ENCODE measurements at places on chromosomes 11 and 22.

DNA sequence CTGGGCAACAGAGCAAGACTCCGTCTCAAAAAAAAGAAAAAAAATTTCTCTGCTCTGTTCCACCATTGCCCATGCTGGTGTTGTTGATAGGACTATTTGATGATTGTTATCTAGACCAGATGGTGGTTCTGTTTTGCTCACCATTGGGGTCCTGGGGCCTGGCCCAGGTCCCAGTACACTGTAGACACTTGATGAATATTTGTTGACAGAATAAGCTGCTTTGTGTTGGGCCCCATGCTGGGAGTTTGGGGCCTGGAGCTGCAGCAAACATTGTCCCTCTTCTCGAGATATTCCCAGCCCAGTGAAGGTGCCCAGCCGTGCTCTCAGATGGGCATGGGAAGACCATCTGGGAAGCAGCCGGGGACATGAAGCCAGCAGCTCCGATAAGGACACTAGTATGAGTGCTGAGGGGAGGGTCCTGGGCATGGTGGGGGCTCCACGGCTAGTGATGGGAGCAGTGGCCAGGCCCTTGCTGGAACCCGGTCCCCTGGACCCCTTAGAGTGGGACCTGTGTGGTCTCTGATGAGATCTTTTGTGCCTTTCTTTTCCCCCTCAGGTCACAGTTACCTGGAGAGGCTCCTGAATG is 13.6 kb downstream of the INCENP start:
- no peak for DNase-seq

GRCh38 chr11:2652333-2653197 is 47.2 kb downstream of the KCNQ1OT1 start:
- DNase-seq, result no peak

GRCh38 chr11:91749251-91749650 is 475.4 kb upstream of the FAT3 start:
- DNase-seq, result no peak

DNA sequence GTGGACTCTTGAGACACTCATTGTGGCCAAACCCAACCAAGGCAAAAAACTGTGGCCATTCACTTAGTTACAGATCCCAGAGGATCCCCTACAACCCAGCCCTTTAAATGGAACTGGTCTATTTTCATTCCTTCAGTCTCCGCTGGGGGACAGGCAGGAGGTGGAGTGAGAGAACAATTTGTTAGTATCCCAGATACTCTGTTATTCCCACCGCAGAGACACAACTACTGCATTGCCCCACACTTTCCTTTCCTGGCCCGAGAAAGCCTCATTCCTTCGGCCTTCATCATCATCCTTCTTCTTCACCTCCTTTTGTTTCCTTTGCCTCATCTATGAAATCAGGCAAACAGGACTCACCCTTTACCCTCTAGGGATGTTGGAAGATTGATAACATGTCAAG is 191.1 kb downstream of the NTM start:
- DNase-seq, result no peak

GRCh38 chr11:119192111-119192510 is 6.8 kb downstream of the NHERF4 start:
- no peak for DNase-seq

DNA sequence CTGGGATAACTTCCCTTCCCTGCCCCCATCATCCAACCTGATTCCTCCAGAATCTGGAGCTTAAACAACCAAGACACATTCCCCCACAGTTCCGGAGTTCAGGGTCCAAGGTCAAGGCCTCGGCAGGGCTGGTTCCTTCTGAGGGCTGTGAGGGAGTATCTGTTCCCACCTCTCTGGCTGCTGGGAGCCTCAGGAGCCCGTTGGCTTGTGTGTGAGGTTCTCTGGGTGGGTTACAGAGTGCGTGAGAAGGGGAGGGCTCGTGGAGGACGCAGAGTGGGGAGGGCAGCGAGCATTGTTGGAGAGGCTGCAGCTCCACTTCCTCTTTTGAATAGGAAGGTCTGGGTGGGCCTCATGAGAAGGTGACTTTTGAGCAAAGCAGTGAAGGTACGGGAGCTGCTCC is 8.5 kb downstream of the SERHL2 start:
- DNase-seq, result no peak

- no peak for DNase-seq
Observed at GRCh38 chr22:42752912-42753311, 32.2 kb upstream of the A4GALT start.

- peak; percentile 42 for DNase-seq
Observed at GRCh38 chr11:65133724-65134123, 595 bp downstream of the SYVN1 start.

- no peak for DNase-seq
Observed at GRCh38 chr11:77027275-77027674, 6.9 kb upstream of the B3GNT6 start.

DNA sequence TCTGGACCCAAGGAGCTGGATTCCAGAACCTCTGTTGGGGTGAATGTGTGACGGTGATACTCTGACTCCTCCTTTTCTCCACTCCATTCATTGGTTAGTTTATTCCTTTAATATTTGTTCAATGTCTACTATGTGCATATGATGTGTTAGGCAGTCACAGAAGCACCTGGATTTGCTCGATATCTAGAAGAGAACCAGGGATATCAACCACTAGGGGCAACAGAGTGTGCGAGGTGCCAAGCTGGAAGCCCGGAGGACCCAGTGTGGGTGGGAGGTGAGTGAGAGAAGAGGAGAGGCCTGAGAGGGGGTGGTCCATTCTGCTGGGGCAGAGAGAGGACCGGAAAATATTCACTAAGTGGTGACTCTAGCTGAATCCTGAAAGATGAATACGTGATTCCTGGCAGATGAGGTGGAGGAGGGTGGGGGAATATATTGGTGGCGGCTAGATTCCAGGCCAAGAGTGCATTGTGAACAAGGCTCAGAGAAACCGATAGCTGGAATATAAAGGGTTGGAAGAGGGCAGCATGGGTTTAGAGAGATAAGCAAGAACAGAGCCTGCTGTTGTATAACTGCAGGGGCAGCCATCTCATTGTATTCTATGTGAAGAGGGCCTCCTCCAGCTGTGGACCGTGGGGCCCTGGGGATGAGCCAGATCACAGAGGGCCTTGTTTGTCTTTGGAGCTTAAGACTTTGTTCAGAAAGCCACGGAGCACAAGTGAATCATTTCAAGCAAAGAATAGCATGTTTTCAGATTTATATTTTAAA is 6.9 kb upstream of the TIMP3 start:
- DNase-seq, result no peak

DNA sequence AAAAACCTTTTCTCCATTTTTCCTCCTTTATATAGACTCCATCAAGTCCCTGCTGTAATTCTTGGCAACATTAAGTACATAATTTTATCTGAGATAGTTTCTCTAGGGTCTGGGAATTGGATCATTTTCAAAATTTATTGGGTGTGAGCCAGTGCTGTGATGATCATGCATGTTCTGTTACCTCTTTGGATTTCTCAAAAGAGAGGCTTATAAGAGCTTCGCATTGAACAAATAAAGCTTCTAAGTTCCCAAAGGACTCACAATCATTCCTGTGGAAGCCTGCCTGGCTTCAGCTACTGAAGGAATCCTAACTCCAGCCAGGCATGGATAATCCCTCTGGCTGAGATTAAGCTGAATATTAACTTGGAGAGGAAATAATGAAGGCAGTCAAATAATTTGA is 208.5 kb downstream of the RAB38 start:
- peak; percentile 11 for DNase-seq

DNA sequence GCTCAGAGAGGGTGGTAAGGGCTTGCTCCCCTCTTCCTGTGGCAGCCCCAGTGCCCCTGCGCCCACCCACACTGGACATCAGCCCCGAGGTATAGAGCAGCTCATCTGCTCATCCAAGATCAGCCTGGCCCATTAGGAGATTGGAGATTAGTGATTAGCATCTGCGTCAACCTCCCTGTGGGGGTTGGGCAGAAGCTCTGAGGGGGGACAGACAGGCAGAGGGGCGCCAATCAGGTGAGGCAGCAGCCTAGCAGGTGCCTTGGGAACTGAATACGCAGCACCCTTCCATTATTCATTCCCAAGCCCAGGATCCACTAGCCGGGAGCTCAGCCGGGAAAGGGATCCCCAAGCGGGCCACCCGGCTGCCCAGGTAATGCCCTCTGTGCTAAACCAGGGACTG is 11.0 kb downstream of the SMTN start:
- no peak for DNase-seq

DNA sequence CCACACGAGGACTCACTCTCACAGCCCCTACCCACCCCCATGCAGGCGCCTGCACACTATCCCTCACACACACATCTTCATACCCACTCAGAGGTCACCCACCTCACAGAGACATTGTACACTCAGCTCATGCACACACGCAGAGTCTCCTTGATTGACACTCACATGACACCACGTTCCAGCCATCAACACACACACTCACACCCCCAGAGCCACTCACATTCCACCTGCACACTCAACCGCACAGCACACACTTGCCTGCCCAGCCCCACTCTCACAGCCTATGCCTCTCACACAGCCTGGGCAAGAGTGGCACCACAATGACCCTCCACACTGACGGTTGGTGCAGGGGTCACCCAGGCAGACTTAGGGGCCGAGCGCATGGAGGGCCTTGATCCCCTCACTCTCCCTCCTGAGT is 2.2 kb downstream of the SPI1 start:
- no peak for DNase-seq

GRCh38 chr11:62472063-62472884 is 53.4 kb downstream of the SCGB1A1 start:
- no peak for DNase-seq
